Tibial nerve (tissue), 4 donors: ENCODE measurements at places on chromosomes 3 and 15.
A peak's percentile ranks its signal among the peaks of the same experiment; 100 is the strongest.

DNA sequence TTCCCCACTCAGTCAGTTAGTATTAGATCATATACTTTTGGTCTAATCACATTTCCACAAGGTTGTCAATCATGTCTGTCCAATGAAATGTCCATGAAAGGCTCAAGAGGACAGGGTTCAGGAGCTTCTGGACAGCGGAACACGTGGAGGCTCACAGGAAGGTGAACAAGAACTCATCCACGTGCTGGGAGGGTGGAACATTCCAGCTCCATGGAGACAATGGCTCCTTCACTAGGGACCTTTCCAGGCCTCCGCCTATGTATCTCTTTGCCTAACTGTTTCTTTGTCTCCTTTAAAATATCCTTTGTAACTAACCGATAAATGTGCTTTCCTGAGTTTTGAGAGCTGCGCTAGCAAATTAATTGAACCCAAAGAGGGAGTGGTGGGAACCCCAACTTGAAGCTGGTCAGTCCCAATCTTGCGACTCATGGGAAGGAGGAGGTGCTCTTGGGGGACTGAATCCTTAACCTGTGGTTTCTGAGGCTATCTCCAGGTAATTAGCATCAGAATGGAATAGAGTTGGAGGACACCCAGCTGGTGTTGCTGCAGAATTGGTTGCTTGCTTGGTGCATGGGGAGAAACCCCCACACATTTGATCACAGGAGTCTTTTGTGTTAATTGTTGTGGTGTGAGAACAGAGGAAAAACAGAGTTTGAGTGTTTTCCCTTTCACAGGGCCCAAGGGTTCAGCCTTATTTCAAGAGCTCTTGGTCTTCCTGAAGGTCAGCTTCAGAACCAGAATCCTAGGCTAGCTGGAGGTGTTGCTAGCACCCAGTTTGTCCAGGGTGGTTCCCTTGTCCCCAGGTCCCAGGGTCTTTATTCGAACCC lies 3.0 kb upstream of the TKT start:
- DNase-seq = no peak

DNA sequence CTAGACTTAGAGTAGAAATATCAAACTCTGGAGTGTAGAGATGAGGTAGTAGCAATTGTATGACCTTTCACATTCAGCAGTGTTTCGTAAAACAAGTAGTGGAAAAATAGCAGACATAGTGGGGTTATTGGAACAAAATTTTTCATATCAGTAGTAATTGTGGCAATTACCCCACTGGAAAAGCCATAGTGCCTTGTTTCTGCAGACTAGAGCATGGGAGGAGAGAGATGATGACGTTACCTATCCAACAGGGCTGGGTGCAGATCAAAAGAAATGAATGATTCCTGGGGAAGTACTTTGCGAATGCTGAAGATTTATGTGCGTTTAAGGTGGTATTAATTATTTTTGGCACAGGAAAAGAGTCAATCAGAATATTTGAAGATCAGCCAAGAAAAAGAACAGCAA lies 147.0 kb upstream of the LRRFIP2 start:
- DNase-seq = no peak

GRCh38 chr3:108899530-108899929 lies 54.1 kb downstream of the GUCA1C start:
- DNase-seq = no peak

- DNase-seq = no peak
Observed at GRCh38 chr3:119570229-119570628, 9.1 kb upstream of the ADPRH start.

GRCh38 chr3:56370991-56371775 lies 97.1 kb downstream of the ERC2 start:
- DNase-seq = no peak

- no peak for DNase-seq
Observed at GRCh38 chr15:31277335-31278060, 49.1 kb upstream of the KLF13 start.

DNA sequence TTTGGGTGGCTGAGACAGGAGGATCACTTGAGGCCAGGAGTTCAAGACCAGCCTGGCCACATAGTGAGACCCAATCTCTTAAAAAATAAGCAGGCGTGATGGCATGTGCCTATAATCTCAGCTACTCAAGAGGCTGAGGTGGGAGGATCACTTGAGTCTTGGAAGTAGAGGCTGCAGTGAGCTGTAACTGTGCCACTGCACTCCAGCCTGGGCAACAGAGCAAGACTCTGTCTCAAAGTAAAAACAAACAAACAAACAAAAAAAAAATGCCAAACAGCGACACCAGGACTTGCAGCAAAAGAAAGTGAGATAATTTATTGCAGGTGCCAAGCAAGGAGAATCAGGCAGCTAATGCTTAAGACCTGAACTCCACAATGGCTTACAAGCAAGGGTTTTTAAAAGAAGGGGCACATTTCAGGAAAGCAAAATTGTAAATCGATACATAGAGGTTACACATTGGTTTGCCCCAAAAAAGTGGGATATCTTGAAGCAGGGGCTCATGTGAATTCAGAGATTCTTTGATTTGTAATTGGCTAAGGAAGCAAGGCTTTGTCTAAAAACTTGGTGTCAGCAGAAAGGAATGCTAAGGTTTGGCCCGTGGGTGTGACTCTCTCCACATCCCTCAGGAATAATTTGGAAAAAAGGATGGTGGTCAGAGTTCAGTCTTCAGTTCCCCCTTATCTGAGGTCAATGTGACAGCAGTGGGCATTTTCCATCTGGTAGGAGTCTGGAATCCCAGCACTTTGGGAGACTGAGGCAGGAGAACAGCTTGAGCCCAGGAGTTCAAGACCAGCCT lies 5.2 kb upstream of the MPI start:
- no peak for DNase-seq

DNA sequence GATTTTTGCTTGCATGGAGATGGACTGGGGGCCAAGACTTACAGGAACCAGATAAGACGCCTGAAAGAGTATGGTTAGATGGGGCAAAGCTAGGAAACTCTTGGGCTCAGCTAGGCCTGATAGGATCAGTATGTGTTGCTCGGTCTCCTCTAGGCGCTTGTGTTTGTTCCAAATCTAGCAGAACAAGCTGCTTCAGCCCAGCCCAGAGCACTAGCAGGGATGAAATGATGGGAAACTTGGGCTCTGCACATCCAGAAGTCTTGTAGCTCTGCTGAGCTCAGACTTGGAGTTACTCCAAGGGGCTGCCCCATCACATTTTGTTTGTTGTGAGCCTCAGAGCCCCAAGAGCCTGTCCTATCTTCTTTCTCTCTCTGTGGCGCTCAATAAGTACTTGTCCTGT lies 34.7 kb downstream of the FOXL2 start:
- DNase-seq = no peak

DNA sequence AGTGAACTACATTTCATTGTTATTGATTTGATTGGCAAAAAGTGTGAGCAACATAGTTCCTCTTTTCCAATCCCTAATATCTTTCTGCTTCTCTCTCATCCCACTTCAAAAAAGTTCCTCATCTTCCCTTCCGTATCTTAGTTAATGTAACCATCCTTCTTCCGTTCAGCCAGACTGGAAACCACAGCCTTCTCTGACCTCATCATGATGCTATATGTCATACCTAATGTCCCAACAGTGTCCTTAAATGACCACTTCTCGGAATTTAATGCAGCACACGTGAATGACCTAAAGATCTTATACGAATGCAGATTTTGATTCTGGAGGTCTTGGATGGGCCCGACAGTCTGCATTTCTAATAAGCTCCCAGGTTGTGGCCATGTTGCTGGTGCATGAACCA lies 320.3 kb upstream of the SATB1 start:
- DNase-seq = peak; percentile 11

- no peak for DNase-seq
Observed at GRCh38 chr3:159672728-159673688, 315.6 kb upstream of the IL12A start.

GRCh38 chr3:186167646-186168395 lies 58.9 kb upstream of the ETV5 start:
- DNase-seq = no peak

- DNase-seq = no peak
Observed at GRCh38 chr3:155609586-155609985, 135.3 kb downstream of the PLCH1 start.

- no peak for DNase-seq
Observed at GRCh38 chr3:5505163-5505562, 317.7 kb downstream of the EDEM1 start.

GRCh38 chr3:44981220-44981619 lies 5.2 kb downstream of the EXOSC7 start:
- no peak for DNase-seq

GRCh38 chr3:71640331-71640983 lies 56.9 kb upstream of the FOXP1 start:
- no peak for DNase-seq

- DNase-seq = no peak
Observed at GRCh38 chr3:31861826-31862225, 119.2 kb downstream of the OSBPL10 start.

GRCh38 chr3:194376241-194376560 lies 6.7 kb upstream of the LRRC15 start:
- DNase-seq = no peak

GRCh38 chr3:149879872-149880271 lies 66.9 kb downstream of the RNF13 start:
- peak; percentile 58 for DNase-seq

DNA sequence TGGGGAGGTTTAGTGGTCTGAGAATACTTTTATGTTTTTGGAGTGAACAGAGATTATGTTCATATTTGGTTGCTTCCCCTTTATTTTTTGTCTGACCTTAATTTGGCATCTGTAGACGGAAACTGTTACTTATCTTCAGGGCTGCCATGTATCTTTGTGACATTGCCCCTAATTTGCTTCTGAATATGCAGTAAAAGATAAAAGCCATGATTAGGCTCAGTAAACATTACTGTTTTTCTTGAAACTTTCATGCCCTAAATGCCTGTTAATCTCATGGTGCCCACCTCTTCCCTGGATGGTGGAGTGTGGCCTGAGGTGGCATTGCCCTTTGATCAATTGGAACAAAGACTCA lies 106.7 kb downstream of the C3orf70 start:
- no peak for DNase-seq

- no peak for DNase-seq
Observed at GRCh38 chr3:12655701-12656100, 8.2 kb downstream of the RAF1 start.

DNA sequence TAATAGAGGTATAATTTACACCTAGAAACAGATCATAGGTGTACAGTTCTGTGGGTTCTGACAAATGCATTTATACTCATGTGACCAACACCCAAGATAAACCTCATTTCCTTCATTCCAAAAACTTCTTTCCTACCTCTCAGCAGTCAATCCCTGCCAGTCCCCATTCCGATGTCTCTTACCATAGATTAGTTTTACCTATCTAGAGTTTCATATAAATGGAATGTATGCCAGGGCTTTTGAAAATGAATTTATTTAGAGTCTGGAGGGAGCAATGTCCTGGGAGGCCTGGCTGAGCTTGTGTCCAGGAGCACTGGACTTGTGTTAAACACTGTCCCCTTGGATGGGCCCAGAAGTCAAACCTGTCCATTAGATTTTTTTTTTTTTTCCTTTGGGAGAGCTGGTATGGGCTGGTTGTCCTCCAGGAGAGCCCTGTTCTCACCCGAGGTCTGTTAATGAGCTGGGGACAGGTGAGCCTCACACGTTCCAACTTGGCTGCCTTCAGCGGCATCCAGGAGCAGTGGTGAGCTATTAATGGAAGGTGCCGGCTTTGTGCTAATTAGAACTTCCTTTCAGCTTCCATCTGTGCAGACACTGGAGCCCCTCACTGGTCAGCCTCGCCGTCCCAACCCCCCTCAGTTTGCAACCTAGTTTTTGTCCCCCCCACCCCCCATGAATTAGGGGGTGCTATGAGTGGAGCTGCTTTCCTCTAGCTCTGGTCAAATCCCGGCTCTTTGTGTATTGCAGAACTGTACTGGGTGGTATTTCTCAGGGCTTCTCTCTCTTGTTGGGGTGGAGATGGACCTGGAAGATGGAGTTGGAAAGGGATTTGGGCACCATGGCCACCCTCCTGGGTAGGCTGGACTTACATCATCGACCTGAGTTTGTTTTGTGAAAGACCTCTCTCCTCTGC lies 40.7 kb upstream of the POLG start:
- no peak for DNase-seq

GRCh38 chr3:170171563-170171962 lies 10.0 kb downstream of the PHC3 start:
- no peak for DNase-seq

DNA sequence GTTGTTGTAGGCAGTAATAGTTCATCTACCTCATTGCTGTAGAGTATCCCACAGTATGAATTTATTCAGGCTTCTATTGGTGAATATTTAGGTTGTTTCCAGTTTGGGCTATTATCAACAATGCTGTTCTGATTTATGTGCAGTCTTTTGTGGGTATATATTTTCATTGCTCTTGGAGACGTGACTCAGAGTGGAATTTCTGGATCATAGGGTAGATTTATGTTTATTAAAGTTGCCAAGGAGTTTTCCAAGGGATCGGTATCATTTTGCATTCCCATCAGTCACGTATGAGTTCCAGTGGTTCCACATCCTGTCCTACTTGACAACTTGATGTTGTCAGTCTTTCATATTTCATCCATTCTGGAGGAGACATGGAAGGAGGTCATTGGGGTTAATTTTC lies 8.4 kb upstream of the HRH1 start:
- DNase-seq = no peak

DNA sequence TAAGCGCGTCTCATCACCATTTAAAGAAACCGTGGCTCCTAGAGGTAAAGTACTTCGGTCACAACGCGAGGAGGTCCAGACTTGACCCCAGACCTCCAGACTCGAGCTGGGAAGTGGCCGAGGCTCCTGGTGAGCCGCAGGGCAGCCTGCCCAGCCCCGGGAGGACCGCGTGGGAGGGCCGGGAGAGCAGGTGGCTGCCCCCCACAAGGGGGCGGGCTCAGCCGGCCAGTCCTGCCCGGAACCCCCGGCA lies at the start of gene SLC27A2:
Gene SLC27A2 (plus strand): TSS at position 228 of the 250 bp plus-strand sequence. CDS start 232 bp downstream, outside the sequence.
- DNase-seq = no peak

GRCh38 chr3:150666167-150666566 lies 37.6 kb downstream of the ERICH6 start:
- DNase-seq = no peak

DNA sequence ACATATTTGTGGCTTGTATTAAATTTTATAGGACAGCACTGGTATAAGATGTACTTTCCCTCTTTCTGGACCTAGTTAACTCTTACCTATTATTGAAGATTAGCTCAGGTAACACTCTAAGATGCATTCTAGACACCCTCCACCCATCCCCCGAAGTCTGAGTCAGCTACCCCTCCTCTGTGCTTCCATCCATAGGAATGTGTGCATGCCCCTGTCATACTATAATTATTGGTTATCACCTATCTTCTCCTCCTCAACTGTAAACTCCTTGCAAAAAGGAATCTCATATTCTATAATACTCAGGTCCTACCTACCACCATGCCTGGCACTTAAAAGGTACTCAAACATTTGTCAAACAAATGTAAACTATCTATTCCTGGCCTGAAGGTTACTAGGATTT lies 3.0 kb downstream of the PEAK1 start:
- no peak for DNase-seq
